Stomach (tissue), 19 donors: ENCODE measurements at places on chromosomes 2 and 18. TPM values are rescaled to one million over a fixed set of nuclear protein-coding genes. Genes with fewer than 3 reads are reported as not detected.
A peak's percentile ranks its signal among the peaks of the same experiment; 100 is the strongest.

- H3K36me3 ChIP-seq = peaks cover 38% of the 10 kb centered on the region
- no peaks in the 10 kb centered on the region for H3K4me1 ChIP-seq
These were observed 8.4 kb downstream of the FLACC1 start for GRCh38 chr2:201348758-201349157.

Gene INHA
- polyA plus RNA-seq = 0.63 TPM

- no peak for DNase-seq
- no peak overlapping the region for H3K4me3 ChIP-seq
- peaks cover 19% of the 10 kb centered on the region for H3K4me1 ChIP-seq
These were observed 2.0 kb upstream of the DES start for GRCh38 chr2:219416235-219416602.

- no peaks in the 10 kb centered on the region for H3K36me3 ChIP-seq
- H3K4me1 ChIP-seq = peaks cover 12% of the 10 kb centered on the region
- H3K4me3 ChIP-seq = peak overlapping the region; percentile 75
- H3K27ac ChIP-seq = peak overlapping the region; percentile 100
These were observed 3.5 kb downstream of the RHOB start for GRCh38 chr2:20450201-20450999.

GRCh38 chr2:96409081-96409819 is 73.7 kb downstream of the NCAPH start:
- peaks cover 37% of the 10 kb centered on the region for H3K4me1 ChIP-seq
- no peak for DNase-seq
- peak overlapping the region; percentile 41 for H3K27ac ChIP-seq
- H3K4me3 ChIP-seq = no peak overlapping the region
- no peaks in the 10 kb centered on the region for H3K36me3 ChIP-seq
- no peaks in the 10 kb centered on the region for H3K27me3 ChIP-seq

Gene CLEC4F
- not detected for polyA plus RNA-seq

- H3K4me3 ChIP-seq = no peak overlapping the region
- no peak for DNase-seq
- no peaks in the 10 kb centered on the region for H3K27me3 ChIP-seq
These were observed 82.3 kb upstream of the XPO1 start for GRCh38 chr2:61620244-61621159.

Gene ATP8B1
- 25.2 TPM for polyA plus RNA-seq

- H3K4me1 ChIP-seq = peaks cover 32% of the 10 kb centered on the region
- H3K4me3 ChIP-seq = no peak overlapping the region
- no peak for DNase-seq
- H3K36me3 ChIP-seq = no peaks in the 10 kb centered on the region
These were observed 181.9 kb downstream of the MREG start for GRCh38 chr2:215831296-215831913.

DNA sequence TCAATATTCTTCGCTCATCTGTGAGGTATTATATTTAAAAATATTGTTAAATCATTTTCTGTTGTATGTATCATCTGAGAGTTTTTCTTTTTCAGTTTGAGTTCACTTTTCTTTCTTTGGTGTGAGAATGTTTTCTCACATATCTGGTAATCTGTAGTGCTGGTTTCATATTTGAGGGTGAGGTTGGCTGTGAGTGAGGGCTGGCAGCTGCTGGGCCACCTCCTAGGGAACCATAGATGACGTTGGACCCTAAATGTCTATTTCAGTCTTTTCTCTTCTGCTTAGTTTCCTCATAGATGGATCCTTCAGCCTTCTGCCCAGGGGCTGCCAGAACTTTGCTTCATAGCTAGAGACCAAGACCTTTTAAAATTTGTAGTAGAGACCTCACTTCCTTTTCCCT is 33.5 kb downstream of the MGAT5 start:
- H3K4me3 ChIP-seq = no peak overlapping the region
- H3K36me3 ChIP-seq = no peaks in the 10 kb centered on the region
- H3K4me1 ChIP-seq = peaks cover 13% of the 10 kb centered on the region
- H3K27ac ChIP-seq = no peak overlapping the region
- no peaks in the 10 kb centered on the region for H3K27me3 ChIP-seq
- no peak for DNase-seq

DNA sequence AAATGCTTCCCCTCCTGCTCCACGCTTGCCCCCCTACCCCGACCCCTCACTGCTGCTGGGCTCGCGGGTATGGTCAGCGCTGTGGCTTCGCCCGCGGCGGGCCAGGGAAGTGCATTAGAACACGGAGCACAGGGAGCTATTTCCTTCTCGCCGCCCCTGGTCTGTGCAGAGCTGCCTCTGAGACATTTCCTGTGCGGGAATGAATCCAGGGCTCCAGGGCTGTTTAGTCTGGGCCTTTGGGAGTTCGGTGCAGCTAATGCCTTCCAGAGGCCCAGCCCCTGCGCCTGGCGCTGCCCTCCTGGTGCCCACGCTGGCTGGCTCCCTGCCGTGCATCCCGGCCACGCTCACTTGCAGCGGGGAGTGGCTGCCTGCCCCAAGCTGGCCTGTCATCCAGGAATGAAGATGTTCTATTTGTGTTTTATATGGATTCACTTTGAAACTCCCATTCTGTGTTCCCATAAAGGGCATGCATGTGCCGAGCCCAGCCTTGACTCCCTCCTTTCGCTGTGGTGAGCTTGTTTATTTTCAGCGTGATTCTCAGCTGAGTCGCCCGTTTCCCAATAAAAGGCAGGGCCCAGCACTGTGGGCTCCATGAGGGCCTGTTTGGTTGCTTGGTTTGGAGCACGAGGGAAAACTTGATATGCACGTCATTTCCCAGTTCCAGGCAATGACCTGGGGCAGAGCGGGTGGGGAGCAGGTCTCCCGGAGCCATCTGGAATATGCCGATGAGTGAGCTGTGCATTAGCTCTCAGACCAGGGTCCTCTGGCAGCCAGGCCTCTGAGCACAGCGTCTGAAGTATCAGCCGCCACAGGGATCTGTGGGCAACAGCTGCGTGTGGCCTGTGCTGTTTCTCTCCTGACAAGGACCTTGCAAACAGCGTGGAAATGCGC is 42.7 kb downstream of the SH3RF3 start:
- no peaks in the 10 kb centered on the region for H3K36me3 ChIP-seq
- peak overlapping the region; percentile 72 for H3K27ac ChIP-seq

Gene DSC3
- polyA plus RNA-seq = not detected

GRCh38 chr2:233810385-233810784 is 32.3 kb downstream of the MROH2A start:
- no peak overlapping the region for H3K27ac ChIP-seq
- peaks cover 9% of the 10 kb centered on the region for H3K27me3 ChIP-seq
- H3K4me1 ChIP-seq = no peaks in the 10 kb centered on the region
- no peaks in the 10 kb centered on the region for H3K36me3 ChIP-seq
- H3K4me3 ChIP-seq = no peak overlapping the region

Gene CCNT2
- polyA plus RNA-seq = 10.6 TPM

GRCh38 chr2:98299211-98299905 is 46.9 kb upstream of the CNGA3 start:
- no peaks in the 10 kb centered on the region for H3K27me3 ChIP-seq
- DNase-seq = no peak
- H3K27ac ChIP-seq = no peak overlapping the region
- H3K36me3 ChIP-seq = no peaks in the 10 kb centered on the region
- H3K4me3 ChIP-seq = no peak overlapping the region

DNA sequence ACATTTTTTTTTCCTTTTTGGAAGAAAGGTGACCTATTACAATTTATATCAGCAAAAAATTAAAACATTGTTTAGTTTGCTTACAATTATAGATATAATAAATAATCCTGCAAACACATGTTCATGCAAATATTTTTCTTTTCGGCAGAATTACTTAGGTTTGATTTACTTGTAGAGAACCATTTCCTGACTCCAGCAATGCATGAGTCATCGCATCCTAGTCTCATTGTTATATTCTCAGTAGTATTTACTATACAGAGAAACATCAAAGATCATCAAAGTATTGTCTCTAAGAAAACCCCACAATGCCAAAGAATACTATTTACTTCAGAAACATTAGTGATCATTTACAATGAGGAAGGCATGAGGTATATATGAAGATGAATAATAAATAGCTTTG is 40.4 kb upstream of the MTIF2 start:
- no peaks in the 10 kb centered on the region for H3K4me1 ChIP-seq
- H3K4me3 ChIP-seq = no peak overlapping the region
- peak; percentile 15 for DNase-seq
- no peak overlapping the region for H3K27ac ChIP-seq
- no peaks in the 10 kb centered on the region for H3K27me3 ChIP-seq
- peaks cover 42% of the 10 kb centered on the region for H3K36me3 ChIP-seq
